ENCODE measurements at places on chromosomes 12 and 14. TPM values are rescaled to one million over a fixed set of nuclear protein-coding genes. Genes with fewer than 3 reads are reported as not detected.

DNA sequence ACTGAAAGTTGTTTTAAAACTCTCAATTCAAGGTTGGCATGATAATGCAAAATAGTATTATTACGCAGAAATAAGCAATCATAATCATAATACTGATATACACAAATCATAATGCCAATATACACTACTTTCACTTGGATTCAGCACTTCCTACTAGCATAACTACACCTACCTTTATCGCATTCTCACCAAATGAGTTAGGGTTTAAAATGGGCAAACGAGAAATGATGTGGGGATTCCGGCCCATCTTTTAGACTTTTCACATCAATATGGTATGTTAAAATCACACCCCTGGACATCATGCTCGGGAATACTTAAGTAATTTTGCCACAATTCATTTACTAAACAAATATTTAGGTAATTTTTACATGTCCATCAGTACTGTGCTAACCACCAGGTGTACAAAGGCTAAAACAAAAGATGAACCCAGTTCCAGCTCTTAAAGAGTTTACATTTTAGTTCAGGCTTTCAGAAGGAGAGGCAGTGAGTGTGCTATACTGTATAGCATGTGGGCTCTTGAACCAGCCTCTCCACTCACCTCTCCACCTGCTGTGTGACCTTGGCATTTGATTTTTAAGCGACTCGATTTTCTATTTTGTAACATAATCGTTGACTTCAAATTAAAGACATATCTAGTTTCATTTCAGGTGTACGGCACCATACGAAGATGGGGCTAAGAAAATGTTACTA, 1.1 kb upstream of the USP15 start:
- H3K36me3 ChIP-seq, result no peaks in the 10 kb centered on the region
- no peaks in the 10 kb centered on the region for H3K4me1 ChIP-seq
- DNase-seq, result no peak

GRCh38 chr14:20472536-20473169, 3.4 kb downstream of the PNP start:
- no peak overlapping the region for H3K4me3 ChIP-seq
- H3K27ac ChIP-seq, result no peak overlapping the region
- no peaks in the 10 kb centered on the region for H3K4me1 ChIP-seq
- DNase-seq, result no peak
- no peaks in the 10 kb centered on the region for H3K27me3 ChIP-seq

DNA sequence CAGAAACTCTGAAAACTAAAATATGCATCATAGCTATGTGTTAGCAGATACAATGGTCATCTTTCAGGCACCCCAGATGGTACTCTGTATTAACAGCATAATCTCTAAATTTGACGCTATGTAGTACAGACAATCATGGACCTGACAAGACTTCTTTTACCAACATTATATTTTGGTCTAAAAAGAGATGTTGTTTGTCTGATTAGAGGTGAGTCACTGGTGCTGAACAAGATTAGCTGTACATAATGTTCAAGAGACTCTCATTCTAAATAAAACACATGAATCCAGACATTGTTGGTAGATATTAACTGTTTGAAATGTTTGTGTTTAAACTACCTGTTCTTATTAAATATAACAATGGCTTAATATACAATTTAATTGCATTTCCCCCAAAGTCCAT, 146.4 kb upstream of the LMNTD1 start:
- no peaks in the 10 kb centered on the region for H3K27me3 ChIP-seq
- DNase-seq, result peak; percentile 37
- no peak overlapping the region for H3K4me3 ChIP-seq
- H3K4me1 ChIP-seq, result no peaks in the 10 kb centered on the region

GRCh38 chr14:100731846-100732765, 5.4 kb downstream of the DLK1 start:
- H3K27me3 ChIP-seq, result peaks cover 6% of the 10 kb centered on the region
- no peak overlapping the region for H3K4me3 ChIP-seq
- no peaks in the 10 kb centered on the region for H3K36me3 ChIP-seq
- H3K4me1 ChIP-seq, result no peaks in the 10 kb centered on the region

DNA sequence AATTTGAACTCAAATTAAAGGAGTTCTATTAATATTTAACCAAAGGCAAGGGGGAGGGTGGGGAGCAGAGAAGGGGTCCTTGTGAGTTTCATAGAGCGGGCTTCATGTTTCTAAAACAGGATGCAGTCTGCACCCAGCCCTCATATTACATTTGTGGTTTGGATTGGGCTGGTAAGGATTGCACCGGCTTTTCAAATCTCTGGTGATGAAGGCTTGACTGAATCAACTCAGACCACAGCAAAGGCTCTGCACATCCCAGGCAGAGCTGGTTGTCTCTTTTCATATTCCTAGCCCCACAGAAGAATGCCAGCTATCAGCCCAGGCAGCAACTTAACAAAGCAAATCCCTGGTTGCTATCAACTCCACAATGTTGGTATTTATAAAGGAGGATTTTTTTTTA, 1221.4 kb downstream of the VRK1 start:
- H3K27ac ChIP-seq, result no peak overlapping the region
- H3K36me3 ChIP-seq, result no peaks in the 10 kb centered on the region
- H3K27me3 ChIP-seq, result no peaks in the 10 kb centered on the region

DNA sequence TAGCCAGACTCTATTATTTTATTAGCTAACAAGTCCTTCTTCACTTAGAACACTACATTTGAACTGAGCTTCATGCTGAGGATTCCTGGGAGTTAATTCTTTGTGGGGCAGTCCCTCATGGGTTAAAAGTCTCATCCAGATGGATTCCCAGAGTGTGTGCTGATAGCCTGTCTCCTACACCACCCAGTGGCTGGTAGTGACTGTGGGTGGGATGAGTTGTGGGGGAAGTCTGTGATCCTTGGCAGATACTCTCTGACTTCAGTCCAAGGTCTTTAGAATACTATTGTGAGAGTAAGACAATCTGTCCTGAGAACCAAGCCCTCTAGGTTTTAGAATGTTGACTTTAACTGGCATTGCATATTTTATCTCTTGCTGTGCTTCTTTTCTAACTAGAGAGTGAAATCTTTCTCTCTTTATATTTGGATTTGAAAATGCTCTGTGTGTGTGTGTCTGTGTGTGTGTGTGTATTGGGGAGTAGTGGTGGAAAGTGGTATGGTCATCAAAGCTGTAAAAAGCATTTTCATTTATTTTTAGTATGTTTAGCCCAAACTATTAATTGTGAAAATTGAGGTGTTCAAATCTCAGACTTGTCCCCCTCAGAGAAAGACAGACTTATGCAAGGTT, 37.3 kb downstream of the AKAP6 start:
- peaks cover 3% of the 10 kb centered on the region for H3K4me1 ChIP-seq
- no peaks in the 10 kb centered on the region for H3K27me3 ChIP-seq
- no peak overlapping the region for H3K4me3 ChIP-seq
- H3K27ac ChIP-seq, result no peak overlapping the region

- no peaks in the 10 kb centered on the region for H3K4me1 ChIP-seq
- no peak overlapping the region for H3K27ac ChIP-seq
- DNase-seq, result no peak
- H3K27me3 ChIP-seq, result no peaks in the 10 kb centered on the region
- H3K4me3 ChIP-seq, result no peak overlapping the region
Observed at GRCh38 chr12:126432780-126433179, 1367.5 kb downstream of the AACS start.

- peaks cover 13% of the 10 kb centered on the region for H3K4me1 ChIP-seq
- peak overlapping the region; percentile 87 for H3K4me3 ChIP-seq
- no peak for DNase-seq
Observed at GRCh38 chr14:103562179-103562428, 353 bp downstream of the BAG5 start.

DNA sequence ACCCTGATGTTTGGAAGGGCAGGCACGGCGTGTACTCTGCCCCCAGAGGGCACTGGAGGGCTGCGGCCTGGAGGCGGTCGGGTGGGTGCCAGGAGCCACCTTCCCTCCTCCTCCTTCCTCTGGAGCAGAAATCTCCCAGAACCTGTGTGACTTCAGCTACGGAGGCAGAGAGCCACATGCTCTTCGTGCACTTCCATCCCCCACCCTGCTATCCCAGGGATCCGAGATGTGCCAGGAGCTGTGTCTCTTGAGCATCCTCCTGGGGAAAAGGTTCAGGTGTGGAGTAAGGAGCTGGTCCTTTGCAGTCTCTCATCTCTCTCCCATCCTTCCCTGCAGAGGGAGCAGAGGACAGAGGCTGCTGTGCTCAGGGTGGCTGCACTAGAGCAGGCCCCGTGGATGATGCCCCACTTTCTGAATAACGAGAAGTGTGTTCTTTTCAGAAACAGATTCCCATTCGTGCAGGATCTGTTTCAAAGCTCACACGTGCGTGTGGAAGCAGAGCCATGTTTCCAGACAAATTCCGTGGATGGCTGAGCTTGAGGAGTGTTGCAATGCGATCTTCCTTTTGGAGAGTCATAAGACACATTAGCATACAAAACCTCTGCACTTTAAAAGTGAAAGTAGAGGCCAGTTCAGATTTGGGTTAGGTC, 162.9 kb downstream of the ADGRD1 start:
- no peak overlapping the region for H3K27ac ChIP-seq
- H3K4me3 ChIP-seq, result no peak overlapping the region
- DNase-seq, result peak; percentile 15

MMP14 gene
- total RNA-seq, result 375 TPM

DNA sequence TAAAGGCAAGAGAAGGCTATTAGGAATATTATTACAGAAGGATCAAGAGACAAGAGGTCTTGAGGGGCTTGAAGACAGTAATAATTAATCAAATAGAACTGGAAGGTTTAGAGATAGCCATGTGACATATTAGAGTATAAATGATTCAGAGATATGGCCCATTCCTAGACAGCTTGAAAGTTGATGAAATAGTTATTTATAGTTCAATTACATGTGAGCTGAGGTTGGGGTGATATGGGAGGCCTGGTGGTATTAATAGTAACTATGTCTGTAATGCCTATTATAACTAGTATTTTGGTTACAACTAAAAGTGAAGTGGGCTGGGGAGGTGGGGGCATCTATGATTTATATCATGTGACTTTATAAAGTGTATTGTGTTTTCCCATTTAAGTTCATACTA, 14.1 kb upstream of the MIS18BP1 start:
- no peaks in the 10 kb centered on the region for H3K4me1 ChIP-seq
- no peak overlapping the region for H3K4me3 ChIP-seq
- H3K36me3 ChIP-seq, result no peaks in the 10 kb centered on the region
- H3K27me3 ChIP-seq, result no peaks in the 10 kb centered on the region

- H3K27me3 ChIP-seq, result no peaks in the 10 kb centered on the region
- DNase-seq, result peak; percentile 63
- no peak overlapping the region for H3K4me3 ChIP-seq
- H3K27ac ChIP-seq, result no peak overlapping the region
- H3K4me1 ChIP-seq, result no peaks in the 10 kb centered on the region
Observed at GRCh38 chr14:68380329-68380741, 412.5 kb downstream of the ZFP36L1 start.

RPS6KL1 gene
- total RNA-seq, result 1.2 TPM

DNA sequence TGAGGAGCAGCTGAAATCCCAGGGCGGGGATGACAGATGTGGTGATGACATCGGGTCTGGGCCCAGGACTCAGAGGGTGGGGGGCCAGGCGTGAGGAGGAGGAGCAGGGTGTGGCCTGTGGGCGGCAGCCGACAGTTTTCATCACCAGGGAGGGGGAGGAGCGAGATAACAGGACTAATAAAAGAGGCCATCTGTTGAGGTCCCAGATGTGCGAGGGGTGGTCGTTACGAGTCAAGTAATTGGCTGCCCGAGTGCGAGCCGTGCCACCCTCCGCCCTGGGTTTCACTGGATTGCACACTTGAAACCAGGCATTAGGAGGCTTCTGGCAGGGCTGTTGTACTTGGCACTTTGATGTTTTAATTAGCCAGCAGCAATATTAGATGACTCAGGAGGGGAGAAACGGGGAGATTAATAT, 67.2 kb downstream of the NOS1 start:
- H3K27ac ChIP-seq, result no peak overlapping the region
- DNase-seq, result no peak
- no peak overlapping the region for H3K4me3 ChIP-seq
- no peaks in the 10 kb centered on the region for H3K27me3 ChIP-seq
- no peaks in the 10 kb centered on the region for H3K4me1 ChIP-seq
- H3K36me3 ChIP-seq, result no peaks in the 10 kb centered on the region

TECPR2 gene
- 17.8 TPM for total RNA-seq

DNA sequence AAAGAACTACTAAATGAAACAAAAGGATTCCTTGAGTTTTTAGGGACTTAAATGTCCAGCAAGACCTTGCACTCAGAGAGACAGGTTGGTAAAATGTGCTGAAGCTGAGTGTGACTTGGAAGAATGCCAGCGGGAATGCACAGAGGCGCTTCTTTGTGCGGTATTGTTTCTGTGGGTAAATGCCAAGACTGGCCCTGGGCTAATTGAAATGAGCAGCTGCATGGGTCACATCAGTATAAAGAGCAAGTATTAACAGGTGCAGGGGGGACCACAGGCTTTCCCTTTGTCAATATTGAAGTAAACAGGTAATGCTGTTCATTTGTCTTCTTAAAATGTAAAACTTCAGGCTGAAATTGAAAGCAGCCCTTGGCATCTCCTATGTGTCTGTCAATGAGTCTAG, 74.3 kb downstream of the LMO3 start:
- peak; percentile 14 for DNase-seq
- H3K36me3 ChIP-seq, result no peaks in the 10 kb centered on the region
- no peaks in the 10 kb centered on the region for H3K4me1 ChIP-seq

DNA sequence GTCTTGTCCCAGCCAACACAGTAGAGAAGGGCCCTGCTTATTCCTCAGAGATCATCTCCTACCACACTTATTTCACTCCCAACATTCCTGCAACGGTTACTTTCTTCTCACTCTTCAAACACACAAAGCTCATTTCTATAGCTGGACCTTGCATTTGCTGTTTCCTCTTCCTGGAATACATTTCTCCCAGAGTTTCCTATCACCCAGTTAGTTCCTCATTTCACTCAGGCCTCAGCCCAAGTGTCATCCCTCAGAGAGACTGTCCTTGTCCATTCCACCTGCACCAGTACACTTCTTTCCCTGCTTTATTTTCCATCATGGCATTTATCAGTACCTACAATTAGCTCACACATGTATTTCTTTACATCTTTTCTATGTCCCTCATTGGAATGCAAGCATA, 14.7 kb upstream of the STK38L start:
- H3K4me1 ChIP-seq, result no peaks in the 10 kb centered on the region
- no peak overlapping the region for H3K27ac ChIP-seq
- DNase-seq, result no peak
- H3K4me3 ChIP-seq, result no peak overlapping the region

GRCh38 chr14:63472986-63473788, 70.0 kb downstream of the PPP2R5E start:
- H3K36me3 ChIP-seq, result no peaks in the 10 kb centered on the region
- peak; percentile 49 for DNase-seq
- H3K27me3 ChIP-seq, result no peaks in the 10 kb centered on the region

DNA sequence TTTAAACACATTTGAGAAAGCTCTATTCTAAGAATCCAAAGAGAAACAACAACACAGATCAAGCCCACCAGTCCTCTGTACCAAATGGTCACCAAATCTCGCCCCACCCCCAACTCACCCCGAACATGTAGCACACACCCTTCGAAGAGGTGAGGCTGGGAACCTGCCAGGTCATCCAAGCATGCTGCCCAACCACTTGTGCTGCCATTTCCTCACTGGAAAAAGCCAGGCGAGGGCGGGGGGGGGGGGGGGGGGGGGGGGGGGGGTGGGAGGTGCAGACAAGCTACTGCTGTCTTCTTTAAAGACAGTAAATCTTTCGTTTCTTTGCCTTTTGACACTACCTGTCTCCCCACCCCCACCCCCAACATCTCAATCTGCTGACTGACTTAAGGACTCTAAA, 59.9 kb downstream of the SETD3 start:
- H3K4me3 ChIP-seq, result no peak overlapping the region
- no peak overlapping the region for H3K27ac ChIP-seq

GRCh38 chr14:100902295-100903133, 1.0 kb downstream of the RTL1 start:
- no peak overlapping the region for H3K4me3 ChIP-seq
- H3K36me3 ChIP-seq, result peaks cover 12% of the 10 kb centered on the region
- peaks cover 4% of the 10 kb centered on the region for H3K4me1 ChIP-seq
- no peak for DNase-seq
- H3K27ac ChIP-seq, result no peak overlapping the region
- peaks cover 2% of the 10 kb centered on the region for H3K27me3 ChIP-seq

Measured in fibroblast of lung (primary cell).